ENCODE measurements at places on chromosomes 2 and 18. TPM values are rescaled to one million over a fixed set of nuclear protein-coding genes. Genes with fewer than 3 reads are reported as not detected.

- DNase-seq: no peak
These were observed 36.8 kb downstream of the PARD6G start for GRCh38 chr18:80210312-80211083.

DNA sequence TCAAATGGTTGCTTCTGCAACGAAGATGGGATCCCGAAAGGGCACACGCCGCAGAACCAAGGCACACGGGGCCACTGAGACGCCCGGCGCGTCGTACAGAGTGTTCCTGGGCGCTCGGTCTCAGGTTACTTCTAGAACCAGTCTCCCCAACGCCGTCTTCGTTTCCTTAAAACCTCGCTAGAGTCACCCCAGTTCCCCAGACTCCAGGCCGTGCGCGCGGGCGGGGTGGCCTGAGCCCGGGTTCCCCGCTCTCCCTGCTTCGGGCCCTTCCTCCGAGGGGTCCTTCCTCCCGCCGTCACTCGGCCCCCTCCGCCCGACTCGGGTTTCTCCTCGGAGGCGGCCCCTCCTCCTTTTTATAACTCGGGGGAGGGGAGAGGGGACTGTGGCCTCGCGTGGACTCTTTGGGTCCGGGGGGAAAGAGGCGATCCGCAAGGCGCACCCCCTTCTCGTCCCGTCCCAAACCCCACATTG, 774 bp upstream of the FZD7 start:
- peak; percentile 91 for DNase-seq

The GALNT3 gene
- total RNA-seq: 35.4 TPM

The APCDD1 gene
- 11.8 TPM for total RNA-seq

DNA sequence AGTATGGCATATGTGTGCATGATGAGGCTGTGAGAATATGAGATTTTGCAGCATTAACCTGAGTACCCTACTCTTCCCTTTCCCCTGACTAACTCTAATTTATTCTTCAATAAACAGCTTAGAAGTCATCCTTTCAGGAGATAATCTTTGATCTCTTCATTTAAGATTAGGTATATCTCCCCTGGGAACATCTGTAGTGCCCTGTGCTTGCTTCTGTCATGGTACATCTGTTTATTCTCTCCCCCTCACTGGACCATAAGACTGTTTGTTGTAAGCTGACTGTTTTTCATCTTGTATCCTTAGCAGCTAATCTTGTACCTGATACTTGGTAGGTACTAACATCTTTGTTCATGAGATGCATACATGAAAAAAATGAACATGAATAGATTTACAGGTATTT, 83.1 kb downstream of the MBD5 start:
- no peak for DNase-seq

The GTF3C2 gene
- total RNA-seq: 61.9 TPM

GRCh38 chr2:208175069-208175839, 11.9 kb upstream of the CRYGA start:
- DNase-seq: peak; percentile 77

- DNase-seq: no peak
These were observed 108.1 kb downstream of the LYPD6 start for GRCh38 chr2:149438330-149438960.

- DNase-seq: no peak
These were observed 170.0 kb downstream of the DNAH7 start for GRCh38 chr2:195898505-195899191.

DNA sequence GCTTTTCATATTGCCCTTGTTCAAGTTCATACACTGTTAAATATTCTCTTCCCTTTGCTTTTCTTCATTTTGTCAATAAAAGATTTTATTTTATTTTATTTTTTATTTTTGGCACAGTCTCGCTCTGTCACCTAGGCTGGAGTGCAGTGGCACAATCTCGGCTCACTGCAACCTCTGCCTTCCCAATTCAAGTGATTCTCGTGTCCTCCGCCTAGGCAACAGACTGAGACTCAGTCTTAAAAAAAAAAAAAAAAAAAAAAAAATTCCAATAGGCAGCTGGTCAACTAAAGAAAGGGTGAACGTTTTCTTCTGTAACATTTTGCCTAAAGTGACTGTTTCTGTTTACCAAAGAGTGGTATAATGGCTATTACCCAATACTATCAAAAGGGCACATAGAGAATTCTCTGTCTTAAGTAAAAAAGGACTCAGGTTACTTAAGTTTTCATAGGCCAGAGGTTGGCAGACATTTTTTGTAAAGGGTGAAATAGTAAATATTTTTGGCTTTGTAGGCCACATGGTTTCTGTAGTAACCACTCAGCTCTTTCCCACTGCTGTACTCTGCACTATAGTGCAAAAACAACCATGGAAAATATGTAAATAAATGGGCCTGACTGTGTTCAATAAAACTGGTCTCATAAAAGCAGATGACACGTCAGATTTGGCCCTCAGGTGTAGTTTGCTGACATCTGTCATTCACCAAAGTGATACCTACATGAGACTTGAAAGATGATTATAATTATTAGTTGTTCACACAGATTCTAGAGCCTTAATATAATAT, 113.4 kb downstream of the MIB1 start:
- DNase-seq: no peak
